Mesangial cell (primary cell): ENCODE measurements at places on chromosomes 12 and 14. TPM values are rescaled to one million over a fixed set of nuclear protein-coding genes. Genes with fewer than 3 reads are reported as not detected.

Gene LGR5
- total RNA-seq: not detected in 2 replicates

Gene INSM2
- not detected in 2 replicates for total RNA-seq

Gene TAS2R8
- total RNA-seq: not detected in 2 replicates

Gene CCDC196
- not detected in 2 replicates for total RNA-seq

Gene IFI27L2
- 150 and 213 TPM in 2 replicates for total RNA-seq
